Left renal cortex interstitium (tissue), 4 donors: ENCODE measurements at places on chromosomes 11 and 22. TPM values are rescaled to one million over a fixed set of nuclear protein-coding genes. Genes with fewer than 3 reads are reported as not detected.
A peak's percentile ranks its signal among the peaks of the same experiment; 100 is the strongest.

Gene OR6A2
- polyA plus RNA-seq = 0.03 TPM

Gene SLC22A8
- 26.6 TPM for polyA plus RNA-seq

DNA sequence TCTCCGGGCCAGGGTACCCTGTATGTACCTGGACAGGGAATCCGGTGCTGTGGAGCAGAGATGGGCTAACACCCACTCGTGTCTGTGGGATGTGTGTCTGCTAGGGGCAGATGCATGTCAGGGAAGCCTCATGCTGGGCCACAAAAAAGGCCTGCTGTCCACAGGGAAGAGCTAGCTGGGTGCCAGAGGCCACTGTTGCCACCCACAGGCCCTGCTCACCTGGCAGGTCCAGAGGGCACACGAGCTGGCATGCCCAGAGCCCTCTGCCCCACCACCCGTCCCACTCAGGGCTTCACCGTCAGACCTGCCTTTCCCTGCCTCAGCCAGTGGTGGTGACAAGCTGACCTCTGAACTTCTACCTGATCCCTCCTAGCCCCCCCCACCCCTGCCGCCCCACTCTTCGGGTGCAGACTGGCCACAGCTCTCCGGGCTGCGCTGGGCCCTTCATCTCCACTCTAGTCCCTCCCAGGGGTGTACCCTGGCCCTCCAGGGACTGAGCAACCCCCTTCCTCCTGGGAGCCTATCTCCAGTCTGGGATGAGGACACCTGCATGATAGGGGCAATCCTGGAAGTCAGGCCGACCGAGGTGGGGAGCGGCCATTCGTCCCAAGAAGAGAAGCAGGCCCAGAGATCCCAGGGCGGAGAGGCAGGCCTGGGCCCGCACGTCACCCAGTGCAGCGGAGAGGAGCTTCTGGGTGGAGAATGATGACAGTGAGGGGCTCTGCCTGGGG is 1.4 kb downstream of the SLC25A22 start:
- no peak for DNase-seq

- DNase-seq = no peak
Measured at GRCh38 chr11:47124675-47125074, 52.0 kb downstream of the ARFGAP2 start.

DNA sequence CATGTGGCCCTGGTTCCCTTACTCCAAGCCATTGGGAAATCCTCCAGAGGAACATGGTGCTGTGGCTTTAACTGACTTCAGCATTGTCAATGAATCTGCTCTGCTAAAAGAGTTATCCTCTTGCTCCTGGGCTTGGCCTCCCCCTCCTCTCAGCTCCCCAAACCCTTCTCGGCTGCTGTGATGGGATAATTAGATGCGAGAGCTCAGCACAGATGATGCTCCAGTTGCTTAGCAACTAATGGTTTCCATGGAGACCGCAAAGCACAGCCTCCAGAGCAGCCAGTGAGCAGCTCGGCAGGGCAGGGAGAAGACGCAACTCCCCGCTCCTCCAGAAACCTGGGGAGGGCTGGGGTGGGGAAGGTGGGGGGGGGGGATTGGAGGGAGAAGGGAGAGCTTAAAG is 2.8 kb upstream of the UPK2 start:
- DNase-seq = no peak

GRCh38 chr11:77789731-77790476 is 30.6 kb downstream of the RSF1 start:
- DNase-seq = no peak

Gene CRYBB3
- polyA plus RNA-seq = 0.43 TPM

GRCh38 chr22:44382116-44383038 is 69.6 kb upstream of the SHISAL1 start:
- no peak for DNase-seq

DNA sequence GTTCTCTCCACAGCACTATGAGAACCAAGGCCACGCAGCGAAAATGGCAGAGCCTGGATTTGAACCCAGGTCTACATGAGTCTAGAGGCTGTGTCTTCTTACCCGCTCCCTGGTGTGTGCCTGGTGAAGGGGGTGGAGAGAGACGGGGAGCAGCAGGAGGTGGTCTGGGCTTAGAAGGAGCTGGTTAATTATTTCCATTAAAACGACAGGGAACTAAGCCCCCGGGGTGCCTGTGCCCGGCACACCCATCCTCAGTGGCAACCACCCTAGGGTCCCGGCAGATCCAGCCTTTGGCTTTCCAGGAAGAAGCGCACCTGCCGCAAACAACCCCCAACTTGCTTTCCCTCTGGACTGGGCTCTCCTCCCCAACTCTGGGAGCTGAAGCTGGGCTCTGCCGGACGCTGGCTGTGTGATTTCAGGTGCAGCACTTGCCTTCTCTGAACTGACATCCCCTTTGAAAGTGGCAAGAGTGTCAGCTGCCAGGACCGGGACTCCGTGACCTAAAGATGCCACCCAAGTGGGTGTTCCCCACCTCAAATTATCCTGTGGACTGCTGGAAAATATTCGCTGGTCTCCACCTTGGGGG is 35.8 kb downstream of the MN1 start:
- DNase-seq = no peak

Gene KCNJ1
- 68.9 TPM for polyA plus RNA-seq

- DNase-seq = no peak
Measured at GRCh38 chr11:287821-288477, 977 bp upstream of the PGGHG start.

GRCh38 chr11:116519499-116519898 is 253.3 kb downstream of the BUD13 start:
- DNase-seq = no peak

Gene HBE1
- 6.6 TPM for polyA plus RNA-seq

GRCh38 chr11:69328231-69328630 is 34.3 kb downstream of the MYEOV start:
- no peak for DNase-seq

DNA sequence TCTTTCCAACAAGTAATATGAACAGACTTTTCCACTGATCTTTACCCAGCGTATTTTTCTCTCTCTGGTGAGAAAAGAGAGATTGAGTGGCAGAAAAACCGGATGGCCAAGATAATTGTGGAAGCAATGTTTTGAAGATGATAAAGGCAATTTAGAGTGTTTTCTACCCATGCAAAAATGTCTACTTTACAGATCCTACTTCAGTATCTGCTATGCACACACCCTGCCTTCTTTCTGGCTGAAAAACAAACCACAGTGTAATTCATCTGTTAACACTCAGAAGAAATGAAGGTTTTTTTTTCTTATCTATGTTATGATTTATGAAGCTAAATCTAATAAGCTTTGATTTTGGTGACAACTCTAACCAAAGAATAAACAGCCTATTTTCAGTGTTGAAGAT is 56.8 kb downstream of the SLC5A12 start:
- no peak for DNase-seq

DNA sequence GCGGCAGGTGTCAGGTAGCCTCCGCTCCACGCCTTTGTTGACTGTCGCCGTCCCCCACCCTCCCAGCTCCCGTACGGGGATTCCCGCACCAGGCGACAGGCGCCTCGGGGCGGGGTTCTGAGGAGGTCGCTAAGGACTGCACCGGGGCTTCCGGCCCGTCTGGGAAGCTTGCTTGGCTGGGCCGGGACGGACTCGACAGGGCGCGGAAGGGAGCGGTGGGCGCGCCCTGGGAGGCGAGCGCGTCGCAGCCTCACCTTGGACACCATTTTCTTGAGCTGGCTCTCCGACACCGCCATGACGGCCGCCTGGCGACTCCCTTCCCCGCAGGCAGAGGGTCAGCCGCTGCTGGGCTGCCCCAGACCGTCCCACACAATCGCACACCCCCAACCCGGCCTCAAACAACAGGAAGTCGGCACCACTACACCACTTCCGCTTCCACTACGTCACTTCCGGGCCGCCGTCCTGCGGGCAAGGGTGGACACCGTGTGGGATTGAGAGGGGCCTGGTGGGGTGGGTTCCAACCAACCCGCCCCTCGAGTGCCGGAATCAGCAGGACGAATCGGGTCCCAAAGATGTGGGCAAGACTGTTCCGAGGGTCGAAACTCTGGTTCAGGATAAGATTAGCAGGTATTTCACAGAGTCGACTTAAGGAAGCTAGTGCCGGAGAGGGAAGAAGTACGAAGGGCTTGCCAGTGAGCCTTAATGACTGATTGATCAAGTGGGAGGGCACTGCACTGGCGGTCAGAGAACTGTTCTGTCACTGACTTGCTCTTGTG is at the start of gene TSG101:
Gene TSG101, minus strand, starts transcription at position 422 of the 776 bp plus-strand sequence. Its CDS starts 126 bp downstream, at position 296.
- peak; percentile 92 for DNase-seq

GRCh38 chr11:3077189-3077836 is 20.1 kb upstream of the CARS1 start:
- DNase-seq = no peak

Gene CRYBB2
- 0.70 TPM for polyA plus RNA-seq

Gene MUS81
- polyA plus RNA-seq = 67.3 TPM

DNA sequence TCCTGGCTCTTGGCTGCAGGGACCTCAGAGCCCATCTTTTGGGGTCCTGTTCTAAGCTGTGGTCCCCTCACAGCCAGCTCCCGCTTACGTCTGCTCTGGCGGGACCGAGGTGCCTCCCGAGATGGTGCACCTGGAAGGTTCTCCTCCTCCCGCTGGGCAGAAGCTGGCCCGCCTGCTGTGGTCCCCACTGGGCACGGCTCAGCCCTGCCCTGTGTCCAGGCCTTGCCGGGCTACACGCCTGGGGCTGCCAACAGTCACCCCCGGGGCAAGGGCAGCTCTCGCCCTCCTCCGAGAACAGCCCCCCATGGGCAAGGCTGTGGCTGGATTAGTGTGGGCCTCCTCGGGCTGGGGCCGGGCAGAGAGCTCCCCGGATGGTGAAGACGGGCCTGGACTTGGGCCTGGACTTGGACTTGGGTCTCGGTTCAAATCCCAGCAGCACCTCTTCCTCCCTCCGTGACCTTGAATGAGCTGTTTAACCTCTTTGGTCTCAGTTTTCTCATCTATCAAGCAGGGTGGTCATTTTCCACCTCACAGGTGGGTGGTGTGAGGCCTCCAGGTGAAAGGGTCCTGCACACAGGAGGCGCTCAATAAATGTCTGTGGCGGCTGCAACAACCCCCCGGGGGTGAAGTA is 998 bp downstream of the BAIAP2L2 start:
- DNase-seq = no peak

DNA sequence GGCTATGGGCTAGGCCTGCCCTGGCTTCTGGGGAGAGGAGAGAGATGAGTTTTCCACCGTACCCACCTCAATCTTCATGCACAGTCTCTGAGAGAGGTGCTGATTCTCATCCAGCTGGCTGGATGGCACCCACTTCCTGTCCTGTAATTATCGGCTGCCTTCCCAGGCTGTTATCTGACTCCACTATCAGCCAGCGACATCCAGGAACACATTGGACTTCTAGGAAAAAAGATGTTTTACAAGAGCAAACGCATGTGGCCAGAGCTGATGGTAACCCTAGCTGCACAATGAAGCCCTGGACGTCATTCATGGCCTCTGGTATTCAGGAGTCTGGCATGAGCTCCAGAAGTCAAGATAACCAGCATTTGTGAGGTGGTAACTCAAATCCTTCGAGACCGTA is 137.4 kb downstream of the EHF start:
- no peak for DNase-seq

Gene MRGPRE
- polyA plus RNA-seq = not detected

GRCh38 chr11:129427376-129427775 is 51.7 kb downstream of the BARX2 start:
- no peak for DNase-seq

GRCh38 chr11:9232482-9232881 is 32.7 kb downstream of the DENND5A start:
- no peak for DNase-seq

Gene MS4A12
- polyA plus RNA-seq = not detected

Gene ELFN2
- 1.9 TPM for polyA plus RNA-seq

GRCh38 chr22:49349841-49350381 is 477.8 kb downstream of the BRD1 start:
- no peak for DNase-seq

DNA sequence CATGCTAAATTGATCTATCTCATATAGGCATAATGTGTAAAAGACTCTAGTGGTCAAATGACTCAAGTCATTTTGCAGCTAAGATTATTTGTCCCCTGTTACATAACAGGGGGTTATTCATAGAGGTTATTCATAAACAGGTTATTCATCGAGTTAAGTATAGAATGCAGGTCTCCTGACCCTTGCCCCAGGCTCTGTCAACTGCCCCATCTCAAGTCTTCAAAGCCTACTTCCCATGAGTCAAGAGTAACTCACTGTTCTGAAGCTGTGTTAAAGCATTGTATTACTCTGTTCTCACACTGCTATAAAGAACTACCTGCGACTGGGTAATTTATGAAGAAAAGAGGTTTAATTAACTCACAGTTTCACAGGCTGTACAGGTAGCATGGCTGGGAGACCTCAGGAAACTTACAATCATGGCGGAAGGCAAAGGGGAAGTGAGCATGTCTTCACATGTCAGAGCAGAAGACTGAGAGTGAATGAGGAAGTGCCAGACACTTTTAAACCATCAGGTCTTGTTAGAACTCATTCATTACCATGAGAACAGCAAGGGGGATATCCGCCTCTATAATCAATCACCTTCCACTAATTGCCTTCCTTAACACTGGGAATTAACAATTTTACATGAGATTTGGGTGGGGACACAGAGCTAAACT is 226.2 kb upstream of the BLID start:
- no peak for DNase-seq

GRCh38 chr22:25144522-25144921 is 55.1 kb upstream of the CRYBB3 start:
- DNase-seq = no peak

Gene SLC17A6
- not detected for polyA plus RNA-seq

Gene TRIM22
- polyA plus RNA-seq = 11.1 TPM
